Progenitor cell of endocrine pancreas (in vitro differentiated cells): ENCODE measurements at places on chromosomes 6 and 20. TPM values are rescaled to one million over a fixed set of nuclear protein-coding genes. Genes with fewer than 3 reads are reported as not detected.

The THBD gene
- total RNA-seq = 0.19 and 0.36 TPM in 2 replicates

The IMPG1 gene
- not detected in 2 replicates for total RNA-seq

The TGM3 gene
- total RNA-seq = 0.22 and 0.44 TPM in 2 replicates

The TINAG gene
- total RNA-seq = not detected in 2 replicates

The SYTL3 gene
- total RNA-seq = 1.6 and 2.1 TPM in 2 replicates

The OOEP gene
- not detected in 2 replicates for total RNA-seq

The HUS1B gene
- 0.67 and 1.3 TPM in 2 replicates for total RNA-seq

The EIF6 gene
- total RNA-seq = 108 and 109 TPM in 2 replicates

The WFDC5 gene
- not detected in 2 replicates for total RNA-seq

The ELOVL4 gene
- 5.9 and 6.2 TPM in 2 replicates for total RNA-seq

The CEP85L gene
- 6.8 and 8.8 TPM in 2 replicates for total RNA-seq

The HLA-DQA1 gene
- not detected in 2 replicates for total RNA-seq

The TMEM244 gene
- total RNA-seq = not detected in 2 replicates

The PNPLA1 gene
- total RNA-seq = not detected in 2 replicates

The ARHGAP40 gene
- total RNA-seq = 0.13 TPM in 1 of 2 replicates, not detected in the other

The SOX18 gene
- total RNA-seq = not detected in 2 replicates

The LPA gene
- 2.7 and 3.2 TPM in 2 replicates for total RNA-seq

The UFL1 gene
- 20.7 and 22.9 TPM in 2 replicates for total RNA-seq

The FNDC1 gene
- 0.07 TPM in 1 of 2 replicates, not detected in the other for total RNA-seq

The SLC22A1 gene
- 2.4 and 3.0 TPM in 2 replicates for total RNA-seq

The GSTA2 gene
- 4.6 and 10.7 TPM in 2 replicates for total RNA-seq

The BMP6 gene
- total RNA-seq = 2.5 and 3.4 TPM in 2 replicates

The DEF6 gene
- 5.7 and 5.9 TPM in 2 replicates for total RNA-seq

The MAN1A1 gene
- total RNA-seq = 27.6 and 29.3 TPM in 2 replicates

The TMEM239 gene
- total RNA-seq = not detected in 2 replicates

The SNAI1 gene
- 1.3 and 1.7 TPM in 2 replicates for total RNA-seq

The EFCAB8 gene
- 0.29 and 0.91 TPM in 2 replicates for total RNA-seq

The SLPI gene
- not detected in 2 replicates for total RNA-seq

The RAET1E gene
- total RNA-seq = not detected in 2 replicates

The FAM83C gene
- total RNA-seq = not detected in 2 replicates

The DPPA5 gene
- not detected in 2 replicates for total RNA-seq

The SMAP1 gene
- 32.8 and 34.1 TPM in 2 replicates for total RNA-seq

The PLA2G7 gene
- 0.29 and 0.93 TPM in 2 replicates for total RNA-seq

The LIME1 gene
- 17.2 and 21.0 TPM in 2 replicates for total RNA-seq

The LHFPL5 gene
- not detected in 2 replicates for total RNA-seq

The SLC22A3 gene
- total RNA-seq = 1.7 and 2.3 TPM in 2 replicates

The SCGN gene
- total RNA-seq = 95.0 and 97.2 TPM in 2 replicates

The SRMS gene
- total RNA-seq = not detected in 2 replicates

The SLA2 gene
- total RNA-seq = 0.62 and 0.77 TPM in 2 replicates

The PKIB gene
- total RNA-seq = 44.8 and 56.9 TPM in 2 replicates

The FAM83B gene
- 16.1 and 17.4 TPM in 2 replicates for total RNA-seq

The VSX1 gene
- total RNA-seq = not detected in 2 replicates

The PDE7B gene
- 0.07 TPM in 1 of 2 replicates, not detected in the other for total RNA-seq

The DCDC2 gene
- 22.2 and 28.2 TPM in 2 replicates for total RNA-seq

The C6orf118 gene
- total RNA-seq = 1.7 and 1.9 TPM in 2 replicates
